ENCODE measurements at places on chromosomes 6 and 20.

DNA sequence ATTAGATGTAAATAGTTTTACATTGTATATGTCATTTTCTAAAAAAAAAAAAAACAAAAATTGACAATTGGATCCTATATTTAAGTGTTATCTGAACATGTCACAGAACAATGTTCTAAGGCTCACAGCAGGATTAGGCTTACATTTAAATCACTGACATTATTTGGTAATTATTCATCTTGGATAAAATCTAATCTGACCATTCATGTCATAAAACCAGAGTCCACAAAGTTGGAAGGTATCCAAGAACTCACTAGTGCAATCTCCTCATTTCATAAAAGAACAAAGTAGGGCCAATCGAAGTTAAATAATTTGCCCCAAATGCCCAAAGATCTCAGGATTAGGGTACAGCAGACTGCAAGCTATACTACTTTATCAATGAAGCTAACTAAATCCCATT lies 73.0 kb downstream of the PDSS2 start:
- no peak for DNase-seq

GRCh38 chr20:34222208-34222607 lies 19.0 kb upstream of the ASIP start:
- DNase-seq: no peak

DNA sequence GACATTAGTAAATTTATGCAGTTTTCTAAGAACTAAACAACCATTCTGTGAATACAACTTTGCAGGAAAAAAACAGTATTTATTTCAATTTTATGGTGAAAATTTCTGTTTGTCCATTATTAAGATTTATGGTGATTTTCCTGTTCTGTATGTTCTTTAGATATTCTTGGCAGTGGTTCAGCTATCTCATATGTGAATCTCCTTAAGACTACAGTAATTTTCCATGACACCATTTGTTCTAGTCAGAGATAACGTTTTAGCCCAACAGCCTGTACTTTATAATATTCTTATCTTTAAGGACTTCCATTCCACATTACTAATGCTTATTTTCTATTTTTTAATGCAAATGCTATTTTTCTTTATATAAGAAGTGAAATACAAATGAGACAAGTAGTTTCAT lies 504.0 kb downstream of the RFPL4B start:
- no peak for DNase-seq

DNA sequence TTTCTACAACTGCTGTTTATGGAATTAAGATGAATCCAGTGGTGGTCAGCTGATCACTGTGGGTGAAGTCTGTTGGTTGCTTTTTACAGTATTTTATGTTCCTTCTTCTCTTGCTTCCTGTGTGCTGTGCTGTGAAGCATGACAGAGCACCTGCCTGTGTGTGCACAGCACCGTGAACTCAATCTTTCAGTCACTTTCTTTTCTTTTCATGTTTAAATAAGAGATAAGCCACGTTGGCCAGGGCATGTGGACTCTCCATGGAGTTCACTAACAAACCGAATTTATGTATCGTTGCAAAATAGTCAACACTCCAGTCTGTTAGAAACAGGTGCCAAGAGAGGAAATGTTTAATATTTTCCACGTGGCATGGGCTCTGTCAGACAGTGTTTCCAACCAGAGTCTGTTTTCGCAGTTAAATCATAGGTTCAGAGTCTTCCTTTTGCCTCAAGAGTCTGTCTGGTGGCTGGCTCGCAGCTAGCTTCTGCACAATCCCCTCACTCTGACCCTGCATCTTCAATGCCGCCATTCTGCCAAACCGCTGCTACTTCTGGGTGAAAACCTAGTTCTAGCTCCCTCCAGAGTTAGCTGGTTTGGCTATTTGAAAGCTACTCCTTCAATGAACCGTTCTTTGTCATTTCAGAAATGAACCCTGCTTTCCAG lies 73.2 kb downstream of the QRSL1 start:
- DNase-seq: no peak

GRCh38 chr6:31572041-31572911 lies at the start of gene LTA:
Gene LTA, plus strand, starts transcription at chr6:31572289. Its CDS starts 454 bp downstream, at chr6:31572743.
- DNase-seq: no peak

GRCh38 chr6:53162606-53163005 lies 14.0 kb upstream of the GCM1 start:
- DNase-seq: no peak

- no peak for DNase-seq
Measured at GRCh38 chr6:107807196-107807811, 16.8 kb downstream of the SCML4 start.

- DNase-seq: no peak
Measured at GRCh38 chr20:38650010-38650409, 48.4 kb downstream of the ARHGAP40 start.

GRCh38 chr6:114521926-114522325 lies 179.1 kb upstream of the HS3ST5 start:
- DNase-seq: no peak
